SJCRH30 (cell line): ENCODE measurements at places on chromosomes 16 and 17. TPM values are rescaled to one million over a fixed set of nuclear protein-coding genes. Genes with fewer than 3 reads are reported as not detected.
A peak's percentile ranks its signal among the peaks of the same experiment; 100 is the strongest.

DNA sequence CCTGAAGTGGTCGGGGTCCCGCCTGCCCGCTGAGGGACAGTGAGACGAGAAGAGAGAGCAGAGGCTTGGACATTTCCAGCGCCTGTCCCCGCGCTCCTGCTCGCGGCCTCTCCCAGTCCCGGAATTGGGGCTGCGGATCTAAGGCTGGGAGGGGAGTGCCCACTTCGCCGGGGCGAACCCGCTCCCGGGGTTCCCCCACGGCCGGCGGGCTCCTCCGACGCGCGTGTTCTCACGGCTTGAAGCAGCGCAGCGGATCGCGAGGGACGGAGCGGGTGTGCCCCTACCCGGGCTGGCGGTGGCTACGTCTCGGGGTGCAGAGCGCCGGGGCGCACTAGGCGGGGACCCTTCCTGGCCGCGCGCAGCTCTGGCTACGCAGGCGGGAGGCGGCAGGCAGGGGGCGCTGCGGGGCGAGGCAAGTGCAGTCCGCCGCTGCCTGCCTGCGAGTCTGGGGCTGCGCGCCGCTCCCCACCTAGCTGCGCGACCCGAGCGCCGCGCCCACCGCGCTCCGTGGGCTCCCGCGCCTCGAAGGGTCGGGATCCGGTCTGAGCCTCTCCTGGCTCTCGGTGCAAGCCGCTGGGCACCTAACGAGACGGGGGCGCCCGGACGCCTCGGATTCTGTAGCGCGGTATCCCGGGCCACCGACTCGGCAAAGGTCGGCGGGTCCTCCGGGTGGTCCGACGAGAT, 1.2 kb downstream of the NGFR start:
- peak; percentile 88 for DNase-seq

- DNase-seq, result no peak
Measured at GRCh38 chr16:49410226-49410625, 36.6 kb downstream of the C16orf78 start.

DNA sequence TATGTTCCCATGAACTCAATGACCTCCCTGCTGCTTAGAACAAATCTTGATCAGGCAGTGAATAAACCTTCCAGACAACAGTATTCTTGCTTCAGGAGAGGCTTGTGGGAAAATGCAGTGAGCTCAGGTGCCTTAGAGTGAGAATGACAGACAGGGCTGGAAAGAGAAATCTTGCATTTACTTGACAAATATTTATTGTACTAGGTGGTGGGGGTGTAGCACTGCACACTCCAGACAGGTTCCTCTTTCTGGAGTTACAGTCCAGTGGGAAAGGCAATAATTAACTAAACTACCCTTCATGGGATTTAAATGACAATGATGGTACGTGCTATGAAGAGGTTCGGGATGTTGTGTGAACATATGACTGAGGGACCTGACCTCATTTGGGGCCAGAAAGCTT, 182.9 kb downstream of the SHISA9 start:
- DNase-seq, result no peak

DNA sequence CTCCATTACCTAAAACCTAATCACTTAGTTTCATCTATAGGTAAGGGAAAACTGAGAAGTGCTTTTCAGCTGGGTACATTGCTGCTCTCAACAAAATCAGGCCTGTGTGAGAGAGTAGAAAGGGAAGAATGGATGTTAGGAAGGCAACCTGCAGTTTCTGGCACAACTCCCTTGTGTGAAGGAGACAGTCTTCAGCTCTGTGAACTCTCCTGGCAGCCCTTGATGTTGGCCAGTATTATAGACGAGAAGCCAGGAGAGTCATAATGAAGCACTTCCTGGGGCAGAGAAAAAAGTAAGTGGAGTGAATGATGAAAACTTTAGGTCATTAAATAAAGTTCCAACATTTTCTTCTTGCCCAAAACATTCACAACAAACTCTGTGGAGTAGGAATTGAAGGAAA, 260.1 kb downstream of the IRX3 start:
- DNase-seq, result no peak

DNA sequence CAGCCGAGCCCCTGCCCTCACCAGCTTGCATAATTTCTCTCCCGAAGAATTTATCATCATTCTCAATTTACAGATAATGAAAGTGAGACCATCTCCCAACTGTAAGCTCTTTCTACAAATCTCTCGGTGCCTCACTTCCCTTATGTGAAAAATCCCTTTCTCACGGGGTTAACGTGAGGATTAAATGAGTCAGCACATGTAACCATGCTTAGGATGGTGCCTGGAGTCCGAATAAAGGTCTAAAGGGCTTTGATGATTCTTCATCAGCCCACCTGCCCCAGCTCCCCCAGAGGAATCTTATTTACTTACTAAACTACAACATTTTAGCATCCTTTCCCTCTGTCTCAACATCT, 24.8 kb upstream of the PIK3R6 start:
- DNase-seq, result no peak

DNA sequence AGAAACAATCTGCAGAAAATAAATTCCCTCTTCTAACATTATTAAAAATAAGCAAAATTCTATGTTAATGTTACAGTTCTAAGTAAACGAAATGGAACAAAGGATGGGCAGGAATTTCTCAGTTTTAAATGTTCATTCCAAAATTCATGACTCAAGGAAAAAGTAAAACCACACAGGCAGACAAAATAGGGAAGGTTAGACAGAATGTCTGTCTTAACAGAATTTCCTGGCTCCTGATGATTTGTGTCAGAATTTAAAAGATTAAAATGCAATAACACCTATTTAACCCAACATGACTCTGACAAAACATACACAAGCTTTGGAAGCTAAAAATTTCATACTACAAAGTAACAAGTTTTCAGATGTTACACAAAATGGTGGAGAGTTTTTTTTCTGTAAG, 42.8 kb downstream of the SPOP start:
- DNase-seq, result no peak

DNA sequence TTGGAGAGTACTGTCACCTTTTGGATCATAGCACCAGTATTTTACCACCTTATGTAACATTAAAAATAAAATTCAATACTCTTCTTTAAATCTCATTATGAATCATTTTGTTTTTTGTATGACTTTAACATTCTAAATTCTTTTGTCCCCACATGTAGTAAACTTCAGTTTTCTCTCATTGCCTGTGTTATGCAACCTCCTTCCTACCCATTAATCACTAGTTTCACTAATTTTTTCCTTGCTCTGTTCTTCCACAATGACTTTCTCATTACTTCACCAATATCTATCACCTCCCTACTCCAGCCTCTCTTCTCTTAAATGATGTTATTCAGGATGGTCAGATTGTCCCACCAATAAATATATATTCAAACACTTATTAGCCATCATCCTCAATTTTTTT, 68.7 kb downstream of the TTC19 start:
- no peak for DNase-seq

- DNase-seq, result peak; percentile 88
Measured at GRCh38 chr17:77772461-77772897, 186.0 kb upstream of the TNRC6C start.

DNA sequence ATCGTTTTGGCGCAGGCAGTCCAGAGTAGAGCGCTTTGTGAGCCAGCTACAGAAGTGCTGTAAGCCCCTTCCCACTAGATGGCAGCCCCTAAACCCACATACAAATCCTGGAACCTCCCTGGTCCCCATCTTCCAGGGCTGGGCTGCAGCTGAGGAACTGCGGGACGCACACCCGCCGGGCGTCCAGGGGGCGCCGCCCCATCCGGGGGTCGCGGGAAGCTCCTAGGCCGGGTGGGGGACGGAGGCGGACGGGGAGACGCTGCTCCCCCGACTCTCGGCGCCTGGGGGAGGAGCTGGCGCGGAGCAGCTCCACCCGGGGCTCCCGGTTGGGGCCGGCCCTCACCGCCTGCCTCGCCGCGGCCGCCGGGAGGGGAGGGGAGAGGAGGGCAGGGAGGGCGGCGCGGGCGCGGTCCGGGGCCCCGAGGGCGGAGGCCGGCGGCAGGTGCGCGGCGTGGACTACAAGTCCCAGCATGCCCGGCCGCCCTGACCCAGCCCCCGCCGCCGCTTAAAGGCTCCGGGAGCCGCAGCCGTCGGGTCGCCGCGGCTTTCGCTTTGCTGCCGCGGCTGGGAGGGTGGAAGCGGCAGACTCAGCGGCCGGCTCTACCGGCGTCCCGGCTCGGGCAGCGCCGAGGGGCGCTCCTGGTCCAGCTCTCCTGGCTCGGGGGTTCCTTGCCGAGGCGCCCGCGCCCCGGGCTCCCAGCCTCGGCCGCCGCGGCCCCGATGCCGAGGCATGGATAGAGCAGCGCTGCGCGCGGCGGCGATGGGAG, at the start of gene KSR1:
Gene KSR1 (plus strand): TSS at position 535 of the 767 bp plus-strand sequence. CDS start 196 bp downstream, at position 731.
- DNase-seq, result peak; percentile 82

DNA sequence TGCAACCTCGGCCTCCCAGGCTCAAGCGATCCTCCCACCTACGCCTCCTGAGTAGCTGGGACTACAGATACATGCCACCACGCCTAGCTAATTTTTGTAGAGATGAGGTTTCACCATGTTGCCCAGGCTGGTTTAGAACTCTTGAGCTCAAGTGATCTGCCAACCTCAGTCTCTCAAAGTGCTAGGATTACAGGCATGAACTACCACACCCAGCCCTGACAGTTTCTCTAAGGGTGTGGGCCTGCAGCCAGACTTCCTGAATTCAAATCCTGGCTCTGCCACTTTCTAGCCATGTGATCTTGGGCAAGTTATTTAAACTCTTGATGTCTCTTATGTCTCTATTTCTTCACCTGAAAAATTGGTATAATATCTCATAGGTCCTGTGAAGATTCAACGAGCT, 5.6 kb downstream of the CUEDC1 start:
- DNase-seq, result no peak

DNA sequence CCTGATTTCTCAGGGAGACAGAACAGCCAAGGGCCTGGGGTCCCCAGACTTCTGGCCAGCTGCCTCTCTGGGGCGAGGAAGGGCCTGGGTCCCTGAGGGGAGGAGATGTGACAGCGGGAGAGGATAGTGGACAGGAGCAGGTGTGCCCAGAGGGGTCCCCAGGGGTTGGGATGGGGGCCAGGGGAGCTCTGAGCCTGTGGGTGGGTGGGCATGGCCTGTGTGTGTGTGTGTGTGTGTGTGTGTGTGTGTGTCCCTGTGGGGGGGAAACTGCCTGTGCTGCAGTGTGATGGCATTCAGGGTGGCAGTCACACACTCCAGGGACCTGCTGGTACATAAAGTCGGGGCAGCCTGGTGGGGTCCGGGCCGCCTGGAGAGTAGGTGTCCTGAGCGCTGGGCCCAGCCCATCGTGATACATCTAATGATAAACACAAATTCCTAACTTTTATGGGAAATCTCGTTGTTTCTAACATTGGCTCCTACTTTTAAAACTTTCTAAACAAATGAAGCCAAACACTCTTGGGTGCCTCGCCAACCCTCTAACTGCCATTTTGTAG, 1.4 kb downstream of the ITGB4 start:
- no peak for DNase-seq

Gene ADAD2
- total RNA-seq, result 0.22 and 0.71 TPM in 2 replicates
